ENCODE measurements at places on chromosomes 3 and 15. TPM values are rescaled to one million over a fixed set of nuclear protein-coding genes. Genes with fewer than 3 reads are reported as not detected.

DNA sequence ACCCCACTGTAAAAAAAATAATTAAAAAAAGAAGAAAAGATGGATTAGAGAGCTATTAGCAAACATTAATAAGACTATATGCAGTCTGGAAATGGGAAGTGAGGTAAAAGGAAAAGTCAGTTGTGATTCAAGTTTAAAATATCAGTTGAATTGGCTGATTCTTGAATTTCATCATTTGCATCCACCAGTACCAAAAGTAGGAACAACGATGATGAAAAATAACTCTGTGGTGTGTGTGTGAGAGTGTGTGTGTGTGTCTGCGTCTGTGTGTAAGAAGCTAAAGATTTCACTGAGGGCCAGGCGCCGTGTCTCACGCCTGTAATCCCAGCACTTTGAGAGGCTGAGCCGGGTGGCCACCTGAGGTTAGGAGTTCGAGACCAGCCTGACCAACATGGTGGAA lies 56.0 kb upstream of the SLC4A7 start:
- DNase-seq = no peak
- H3K36me3 ChIP-seq = no peaks in the 10 kb centered on the region
- no peaks in the 10 kb centered on the region for H3K27me3 ChIP-seq

DNA sequence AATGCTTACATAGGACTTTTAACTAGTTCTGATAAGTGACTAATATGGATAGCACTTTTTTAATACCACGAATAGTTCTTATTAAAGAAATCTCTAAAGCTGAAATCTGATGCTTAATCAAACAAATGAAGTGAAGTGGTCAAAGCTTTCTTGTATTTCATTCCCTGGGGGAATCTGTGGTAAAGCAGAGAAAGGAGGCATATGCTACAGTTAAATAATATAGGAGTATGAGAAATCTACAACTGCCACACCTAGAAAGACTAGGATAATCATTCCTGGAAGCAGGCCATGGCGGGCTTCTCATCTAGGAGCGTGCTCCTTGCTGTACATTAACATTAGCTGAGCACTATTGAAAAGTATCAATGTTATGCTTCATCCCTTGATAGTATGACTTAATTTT lies 835.7 kb downstream of the OTOL1 start:
- H3K4me1 ChIP-seq = no peaks in the 10 kb centered on the region
- no peak for DNase-seq
- H3K4me3 ChIP-seq = no peak overlapping the region
- H3K36me3 ChIP-seq = no peaks in the 10 kb centered on the region
- H3K27ac ChIP-seq = no peak overlapping the region
- H3K27me3 ChIP-seq = no peaks in the 10 kb centered on the region

- H3K36me3 ChIP-seq = no peaks in the 10 kb centered on the region
- no peaks in the 10 kb centered on the region for H3K4me1 ChIP-seq
- H3K4me3 ChIP-seq = no peak overlapping the region
- H3K27me3 ChIP-seq = no peaks in the 10 kb centered on the region
- no peak for DNase-seq
- H3K27ac ChIP-seq = no peak overlapping the region
These were observed 96.5 kb upstream of the THRB start for GRCh38 chr3:24591191-24591590.

Gene HACD2
- 30.7 TPM for total RNA-seq

Gene AADAC
- total RNA-seq = not detected

Gene NR1I2
- total RNA-seq = 0.73 TPM

Gene SGO1
- 6.7 TPM for total RNA-seq

Gene SOX2
- not detected for total RNA-seq
